ENCODE measurements at places on chromosomes 5 and 9. TPM values are rescaled to one million over a fixed set of nuclear protein-coding genes. Genes with fewer than 3 reads are reported as not detected.

The CDC20B gene
- not detected for total RNA-seq

The CBY3 gene
- total RNA-seq = not detected

The GPX3 gene
- total RNA-seq = 15.5 TPM

The PTBP3 gene
- total RNA-seq = 39.9 TPM

The SLC30A5 gene
- total RNA-seq = 58.0 TPM

The CARTPT gene
- total RNA-seq = not detected

The ZFP37 gene
- 5.4 TPM for total RNA-seq

The CTSV gene
- total RNA-seq = 18.6 TPM

The DNAJC18 gene
- 4.1 TPM for total RNA-seq

The LOX gene
- total RNA-seq = not detected

The SYK gene
- total RNA-seq = not detected

The HMGXB3 gene
- total RNA-seq = 56.9 TPM

The ANKRD33B gene
- total RNA-seq = 7.4 TPM

The AGXT2 gene
- total RNA-seq = not detected

The ZNF454 gene
- total RNA-seq = not detected

The NSD1 gene
- 32.1 TPM for total RNA-seq

The PITX1 gene
- 60.2 TPM for total RNA-seq

The PCDHA9 gene
- not detected for total RNA-seq

The CCDC192 gene
- not detected for total RNA-seq

The LPAR1 gene
- not detected for total RNA-seq

The EIF4EBP3 gene
- 1.3 TPM for total RNA-seq
